Endothelial cell of umbilical vein (primary cell): ENCODE measurements at places on chromosomes 4 and X. TPM values are rescaled to one million over a fixed set of nuclear protein-coding genes. Genes with fewer than 3 reads are reported as not detected.

GRCh38 chr4:151260526-151260925 lies 16.4 kb upstream of the PRSS48 start:
- DNase-seq = no peak

- DNase-seq = no peak
These were observed 47.2 kb downstream of the STARD8 start for GRCh38 chrX:68694435-68695205.

GRCh38 chr4:37909332-37910090 lies 18.6 kb downstream of the TBC1D1 start:
- DNase-seq = no peak

UGT2B15 gene
- polyA plus RNA-seq = not detected in 2 replicates

SSX7 gene
- polyA plus RNA-seq = not detected in 2 replicates

NOX1 gene
- polyA plus RNA-seq = not detected in 2 replicates

FAM53A gene
- polyA plus RNA-seq = 1.3 and 1.8 TPM in 2 replicates
